ENCODE measurements at places on chromosomes 6 and 20. TPM values are rescaled to one million over a fixed set of nuclear protein-coding genes. Genes with fewer than 3 reads are reported as not detected.

PHF10 gene
- total RNA-seq: 76.5 TPM

TMEM74B gene
- 7.1 TPM for total RNA-seq

ZNFX1 gene
- 40.7 TPM for total RNA-seq

DUSP15 gene
- total RNA-seq: 49.5 TPM

TUBB2B gene
- 39.4 TPM for total RNA-seq

APCDD1L gene
- 0.53 TPM for total RNA-seq

NPEPL1 gene
- total RNA-seq: 47.5 TPM

COL21A1 gene
- 31.4 TPM for total RNA-seq

CASS4 gene
- 2.4 TPM for total RNA-seq

CRISP3 gene
- total RNA-seq: 1.1 TPM

- no peak for DNase-seq
Measured at GRCh38 chr6:138480279-138480949, 18.9 kb downstream of the NHSL1 start.

DNA sequence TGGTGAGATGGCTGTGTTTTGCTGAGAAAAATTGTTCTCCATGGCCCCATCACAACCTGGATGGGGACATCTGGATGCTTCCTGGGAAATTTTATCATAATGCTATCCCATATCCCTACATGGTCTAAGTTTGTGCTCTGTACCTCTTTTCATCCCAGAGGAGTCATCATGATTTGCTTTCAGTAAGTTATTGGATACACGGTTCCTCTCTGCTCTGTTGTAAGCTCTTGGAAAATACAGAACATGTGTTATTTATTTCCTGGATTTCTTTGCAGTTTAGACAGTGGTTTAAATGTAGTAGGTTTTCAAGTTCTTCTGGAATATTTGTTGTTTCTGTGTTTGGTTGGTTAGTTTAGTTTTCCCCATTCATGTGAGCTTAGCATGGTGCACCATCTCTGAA, 129.2 kb upstream of the ECI2 start:
- no peak for DNase-seq

GRCh38 chr6:112037783-112038216, 16.1 kb upstream of the CCN6 start:
- DNase-seq: peak; percentile 72

DNA sequence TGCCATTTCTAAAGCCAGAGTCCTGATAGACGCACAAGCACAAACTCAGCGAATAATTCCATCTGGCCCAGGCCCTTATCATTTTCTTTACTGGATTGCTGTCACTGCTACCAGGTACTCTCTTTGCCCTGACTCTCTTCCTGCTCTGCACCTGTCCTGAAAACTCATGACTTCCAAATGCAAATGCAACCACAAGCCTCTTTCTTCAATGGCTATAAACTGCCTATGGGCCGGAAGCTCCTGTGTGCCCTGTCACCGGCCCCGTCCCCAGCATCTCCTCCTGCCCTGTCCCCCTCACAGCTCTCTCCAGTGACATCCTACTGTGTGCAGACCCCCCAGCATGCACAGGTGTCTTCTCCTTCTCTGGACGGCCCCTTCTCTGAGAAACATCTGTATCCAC, 302.6 kb downstream of the GMDS start:
- no peak for DNase-seq

DNA sequence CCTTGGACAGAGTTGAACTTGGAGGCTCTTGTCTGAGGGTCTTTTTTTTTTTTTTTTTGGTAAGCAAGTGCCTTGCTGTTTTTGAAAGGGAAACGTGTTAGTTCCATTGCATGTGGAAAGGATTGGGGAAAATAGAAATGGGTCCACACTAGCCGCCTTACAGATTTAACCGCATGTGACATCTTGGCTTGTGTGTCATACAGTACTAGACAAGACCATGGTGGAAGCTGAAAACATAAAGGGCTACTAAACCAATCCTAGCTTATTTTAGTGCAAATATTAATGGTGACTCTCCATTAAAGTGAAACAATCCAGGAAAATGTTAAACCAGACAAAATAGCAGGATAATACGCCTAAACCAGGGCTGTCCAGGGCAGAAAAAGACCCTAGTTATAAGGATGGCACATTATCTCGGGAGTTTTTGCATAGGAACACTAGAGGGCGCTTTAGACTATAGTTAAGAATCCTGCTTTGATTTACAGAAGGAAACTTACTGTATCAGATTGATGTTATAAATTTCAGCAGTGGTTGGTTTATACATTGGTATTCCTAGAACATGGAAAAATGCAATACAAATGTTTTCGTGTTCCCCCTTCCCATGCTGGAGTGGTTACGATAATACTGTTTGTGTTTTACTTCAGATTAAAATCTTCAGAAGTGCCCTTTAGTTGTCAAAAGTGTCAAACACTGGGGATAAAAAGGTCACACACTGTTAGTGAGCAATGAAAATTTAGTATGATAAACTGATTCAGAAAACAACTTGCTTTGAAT, 59.8 kb upstream of the DEK start:
- DNase-seq: no peak

GRCh38 chr6:160088069-160088783, 33.4 kb upstream of the SLC22A1 start:
- DNase-seq: peak; percentile 84

DNA sequence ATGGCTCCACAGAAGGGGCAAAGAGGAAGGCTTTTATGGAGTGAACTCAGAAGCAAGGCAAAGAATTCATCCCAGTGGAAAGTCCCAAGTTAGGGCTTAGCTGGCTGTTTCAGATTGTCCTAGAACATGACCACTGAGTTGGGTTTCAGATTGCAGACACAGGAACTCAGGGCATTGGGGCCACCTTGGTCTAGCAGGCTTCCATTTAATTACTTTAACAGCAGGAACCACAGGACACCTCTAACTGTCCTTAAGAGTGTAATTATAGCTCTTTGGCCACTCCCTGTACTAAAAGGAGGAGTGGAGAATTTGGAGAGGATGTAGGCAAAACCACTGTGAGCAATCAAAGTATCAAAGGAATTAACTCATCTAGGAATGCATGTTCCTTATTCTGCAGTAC, 150.6 kb upstream of the AGPAT4 start:
- no peak for DNase-seq

DNA sequence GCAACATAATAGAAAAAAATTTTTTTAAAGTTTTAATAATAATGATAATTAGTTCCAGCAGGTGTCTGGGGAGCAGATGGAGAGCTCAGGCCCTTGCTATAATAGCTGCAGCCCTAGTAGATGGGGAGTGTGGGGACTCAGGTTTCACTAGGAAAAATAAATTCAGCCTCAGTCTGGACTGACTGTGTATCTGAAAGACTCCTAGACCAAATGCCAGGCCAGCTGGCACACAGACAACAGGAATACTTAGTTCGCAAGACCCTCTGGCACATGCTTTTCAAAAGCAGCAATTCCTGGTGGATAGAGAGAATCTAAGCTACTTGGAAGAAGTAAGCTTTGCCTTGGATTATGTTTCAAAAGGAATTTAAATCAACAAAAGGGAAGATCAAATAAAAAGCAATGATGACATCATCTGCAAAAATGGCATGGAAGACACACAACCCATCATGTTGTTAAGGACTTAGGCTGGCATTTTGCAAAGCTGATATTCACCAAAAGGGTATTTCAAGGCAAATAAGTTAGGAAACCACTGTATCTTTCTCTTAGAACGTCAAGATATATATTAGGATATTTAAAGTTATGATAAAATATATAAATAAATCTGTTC, 107.8 kb downstream of the RNGTT start:
- DNase-seq: no peak

DNA sequence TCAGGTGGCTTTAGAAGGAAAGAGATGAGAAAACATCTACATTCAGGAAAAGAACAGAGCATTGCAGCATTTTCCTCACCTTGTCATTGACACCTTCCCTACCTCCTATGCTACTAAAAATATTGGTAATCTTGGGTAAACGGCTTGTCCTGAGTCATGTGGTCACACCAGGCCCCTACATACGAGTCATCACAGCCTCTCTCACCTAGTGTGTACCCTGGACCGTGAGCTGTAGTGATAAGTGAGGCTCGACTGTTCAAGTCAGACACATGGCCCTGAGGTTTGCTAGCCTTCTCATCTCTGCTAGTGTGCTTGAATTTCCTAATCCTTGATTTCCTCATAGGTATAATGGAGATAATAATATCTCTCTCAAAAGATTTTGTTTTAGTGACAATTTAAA, 29.6 kb upstream of the TMEM244 start:
- DNase-seq: no peak

DNA sequence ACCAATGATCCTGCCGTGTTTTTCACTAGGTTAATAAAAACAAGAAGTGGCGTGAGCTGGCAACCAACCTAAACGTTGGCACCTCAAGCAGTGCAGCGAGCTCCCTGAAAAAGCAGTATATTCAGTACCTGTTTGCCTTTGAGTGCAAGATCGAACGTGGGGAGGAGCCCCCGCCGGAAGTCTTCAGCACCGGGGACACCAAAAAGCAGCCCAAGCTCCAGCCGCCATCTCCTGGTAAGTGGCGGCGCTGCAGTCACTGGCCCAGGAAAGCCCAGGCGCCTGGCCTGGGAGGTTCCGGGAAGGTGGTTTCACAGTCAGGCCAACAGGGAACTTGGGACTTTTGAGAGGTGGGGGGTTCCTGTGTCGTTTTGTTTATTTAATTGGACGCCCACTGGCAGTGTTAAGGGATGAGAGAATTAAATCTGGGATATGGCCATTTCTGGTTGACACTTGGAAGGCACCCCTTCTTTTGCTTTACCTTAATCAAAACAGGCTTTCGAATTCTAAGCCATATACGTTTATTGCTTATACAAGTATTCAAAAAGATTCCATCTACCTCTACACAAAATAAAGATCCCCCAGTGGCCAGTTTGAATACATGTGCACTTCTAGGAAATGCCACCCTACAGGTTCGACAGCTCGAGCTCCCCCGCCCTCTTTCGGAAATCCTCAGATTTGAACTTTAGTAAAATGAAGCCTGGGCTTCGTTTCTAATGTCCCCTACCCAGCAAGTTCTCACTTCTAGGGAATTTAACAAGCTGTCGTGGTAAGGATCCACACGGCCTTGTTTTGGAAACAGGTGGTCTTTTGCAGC, 138.9 kb downstream of the TMEM242 start:
- DNase-seq: peak; percentile 82

- no peak for DNase-seq
Measured at GRCh38 chr6:135438907-135439535, 58.5 kb downstream of the AHI1 start.

- no peak for DNase-seq
Measured at GRCh38 chr6:125255201-125255600, 46.6 kb downstream of the HDDC2 start.

GRCh38 chr6:134721060-134721405, 228.9 kb downstream of the ALDH8A1 start:
- DNase-seq: no peak

DNA sequence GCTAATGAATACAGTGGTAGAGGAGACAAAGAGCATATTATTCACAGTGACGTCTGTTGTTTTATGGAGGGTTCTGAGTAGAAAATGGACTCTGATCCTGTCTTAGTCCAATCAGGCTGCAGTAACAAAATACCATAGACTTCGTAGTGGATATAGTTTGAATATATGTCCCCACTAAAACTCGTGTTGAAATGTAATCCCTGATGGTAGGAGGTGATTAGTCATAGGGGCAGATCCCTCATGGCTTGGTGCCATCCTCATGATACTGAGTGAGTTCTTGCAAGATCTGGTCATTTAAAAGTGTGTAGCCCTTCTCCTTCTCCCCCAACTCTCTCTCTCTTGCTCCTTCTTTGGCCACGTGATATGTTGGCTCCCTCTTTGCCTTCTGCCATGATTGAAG, 82.5 kb downstream of the CD83 start:
- no peak for DNase-seq

GRCh38 chr6:148138573-148138972, 204.1 kb upstream of the SASH1 start:
- DNase-seq: no peak

DNA sequence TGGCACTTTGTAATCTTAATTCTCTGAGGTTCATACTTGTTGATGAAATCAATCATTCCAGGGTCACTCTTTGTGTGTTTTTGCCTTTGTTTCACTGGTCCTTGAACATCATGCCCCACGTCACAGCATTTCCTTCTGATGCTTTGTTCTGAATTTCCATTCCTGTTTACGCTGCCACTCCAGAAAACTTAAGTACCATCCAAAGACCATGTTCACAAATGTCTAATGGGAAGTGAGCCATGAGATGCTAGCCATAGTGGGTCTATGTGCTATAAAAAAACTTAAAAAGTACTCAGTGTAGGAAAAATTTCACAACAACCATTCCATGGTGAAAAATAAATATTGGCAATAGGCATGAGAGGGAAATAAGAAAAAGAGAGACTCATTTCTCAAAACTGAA, 232.0 kb downstream of the IBTK start:
- no peak for DNase-seq

DNA sequence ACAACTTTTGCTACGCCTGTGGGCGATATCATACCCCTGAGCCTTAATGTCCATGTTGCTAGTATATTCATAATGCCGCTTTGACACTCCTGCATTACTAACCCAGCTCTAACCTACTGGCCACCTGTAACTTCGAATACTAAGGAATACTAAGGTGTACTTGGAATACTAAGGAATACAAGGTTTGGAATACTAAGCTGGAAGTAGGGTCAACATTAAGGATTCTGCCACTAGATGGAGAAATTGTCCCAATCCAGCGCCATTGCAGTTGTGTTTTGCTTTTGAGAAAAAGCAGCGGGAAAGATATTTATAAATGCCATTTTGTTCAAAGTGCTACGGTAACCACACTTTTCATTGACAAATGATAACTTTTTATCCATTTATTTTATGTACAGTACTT, 10.7 kb downstream of the TBXT start:
- DNase-seq: no peak

DNA sequence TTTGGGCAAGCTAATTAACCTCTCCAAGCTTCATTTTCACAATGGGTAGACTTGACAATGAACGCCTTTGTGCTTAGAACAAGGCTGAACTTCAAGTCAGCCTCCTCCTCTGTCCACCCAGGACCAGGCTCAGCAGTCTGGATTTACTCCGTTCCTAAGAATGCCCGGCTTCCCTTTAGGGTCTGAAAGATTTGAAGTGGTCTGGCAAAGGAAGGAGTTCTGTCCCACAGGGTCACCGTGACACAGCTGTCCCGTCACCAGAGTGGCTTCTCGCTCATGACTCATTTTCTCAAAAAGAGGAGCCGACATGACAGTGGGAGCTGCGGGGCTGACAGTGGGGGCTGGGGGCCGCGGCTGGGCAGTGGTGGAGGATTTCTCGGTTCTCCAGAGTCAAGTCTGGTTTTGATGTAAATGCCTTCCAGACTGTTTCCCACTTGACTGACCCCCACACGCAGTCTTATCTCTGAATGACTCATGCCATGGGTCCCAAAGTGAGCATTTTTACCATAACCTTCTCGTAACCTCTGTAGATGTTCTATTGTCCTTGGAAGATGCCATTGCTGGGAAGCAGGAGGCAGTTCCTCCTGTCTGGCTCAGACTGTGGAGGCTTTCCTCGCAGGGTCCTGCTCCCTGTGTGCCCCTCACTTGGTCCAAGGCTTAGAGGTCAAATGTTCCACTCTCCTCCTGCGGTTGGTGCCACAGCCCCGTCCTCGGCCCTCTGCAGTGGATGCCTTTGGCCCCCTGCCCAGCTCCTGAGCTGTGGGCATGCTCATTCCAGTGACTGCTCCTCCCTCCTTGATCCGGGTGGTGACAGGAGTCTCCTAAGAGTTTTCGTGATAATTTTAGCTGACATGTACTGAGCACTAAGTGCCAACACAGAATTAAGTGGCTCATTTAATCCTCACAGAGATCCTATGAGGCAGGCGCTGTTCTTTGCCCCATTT, 253.1 kb downstream of the FNDC1 start:
- DNase-seq: no peak
